ENCODE measurements at places on chromosomes 7 and 10.
A peak's percentile ranks its signal among the peaks of the same experiment; 100 is the strongest.

GRCh38 chr10:89266721-89267453 is 15.3 kb upstream of the LIPA start:
- no peaks in the 10 kb centered on the region for H3K36me3 ChIP-seq
- no peaks in the 10 kb centered on the region for H3K27me3 ChIP-seq
- DNase-seq: no peak

- H3K4me3 ChIP-seq: no peak overlapping the region
- peaks cover 7% of the 10 kb centered on the region for H3K36me3 ChIP-seq
- H3K27me3 ChIP-seq: no peaks in the 10 kb centered on the region
- DNase-seq: no peak
- no peak overlapping the region for H3K27ac ChIP-seq
- H3K4me1 ChIP-seq: no peaks in the 10 kb centered on the region
These were observed 58.2 kb downstream of the LANCL2 start for GRCh38 chr7:55423277-55423711.

DNA sequence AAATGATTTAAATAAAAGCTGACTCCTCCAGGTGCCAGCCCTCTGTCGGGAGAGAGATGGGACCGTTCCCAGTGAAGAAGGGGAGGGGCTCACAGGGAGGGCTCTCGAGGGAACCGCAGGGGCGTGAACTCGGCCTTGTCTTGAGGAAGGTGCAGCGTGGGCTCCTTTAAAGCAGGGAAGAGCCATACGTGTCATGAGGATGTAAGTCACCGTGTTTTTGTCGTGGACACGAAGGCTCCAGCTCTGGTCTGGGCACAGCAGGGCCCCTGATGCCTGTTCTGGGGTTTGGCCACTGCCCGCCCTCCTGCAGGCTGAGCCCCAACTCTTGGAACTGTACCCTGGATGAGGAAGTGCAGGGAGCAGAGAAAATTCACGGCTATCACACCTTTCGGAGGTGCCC is 45.0 kb downstream of the JAKMIP3 start:
- H3K36me3 ChIP-seq: no peaks in the 10 kb centered on the region
- no peak for DNase-seq
- no peaks in the 10 kb centered on the region for H3K27me3 ChIP-seq

DNA sequence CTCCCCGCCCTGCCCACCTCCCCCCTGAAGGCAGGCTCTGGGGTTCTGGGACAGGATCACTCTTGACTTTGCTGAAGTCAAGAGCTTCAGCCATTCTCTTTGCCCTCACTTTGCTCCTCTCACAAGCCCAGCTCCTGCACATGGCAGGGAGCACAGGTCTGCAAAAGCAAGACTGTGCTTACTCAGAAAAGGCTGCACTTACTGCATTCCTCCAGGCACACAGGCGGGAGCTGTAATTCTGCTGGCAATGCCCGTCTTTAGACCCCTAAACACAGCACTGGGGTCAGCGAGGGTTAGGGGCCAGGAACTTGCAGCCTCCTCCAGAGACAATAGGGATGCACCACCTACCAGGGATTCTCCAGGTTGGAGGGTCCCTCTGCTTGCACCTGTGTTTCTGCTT is 523.7 kb downstream of the TCERG1L start:
- H3K4me1 ChIP-seq: no peaks in the 10 kb centered on the region
- no peak overlapping the region for H3K27ac ChIP-seq
- H3K27me3 ChIP-seq: no peaks in the 10 kb centered on the region
- no peak overlapping the region for H3K4me3 ChIP-seq
- no peaks in the 10 kb centered on the region for H3K36me3 ChIP-seq

GRCh38 chr7:70736715-70737460 is 395.1 kb upstream of the GALNT17 start:
- H3K27me3 ChIP-seq: no peaks in the 10 kb centered on the region
- H3K4me3 ChIP-seq: peak overlapping the region; percentile 52
- DNase-seq: no peak
- H3K27ac ChIP-seq: peak overlapping the region; percentile 36
- H3K4me1 ChIP-seq: peaks cover 10% of the 10 kb centered on the region
